H9 (cell line): ENCODE measurements at places on chromosomes 4 and X.

- DNase-seq: no peak
Observed at GRCh38 chr4:29073571-29073970, 1646.6 kb upstream of the PCDH7 start.

DNA sequence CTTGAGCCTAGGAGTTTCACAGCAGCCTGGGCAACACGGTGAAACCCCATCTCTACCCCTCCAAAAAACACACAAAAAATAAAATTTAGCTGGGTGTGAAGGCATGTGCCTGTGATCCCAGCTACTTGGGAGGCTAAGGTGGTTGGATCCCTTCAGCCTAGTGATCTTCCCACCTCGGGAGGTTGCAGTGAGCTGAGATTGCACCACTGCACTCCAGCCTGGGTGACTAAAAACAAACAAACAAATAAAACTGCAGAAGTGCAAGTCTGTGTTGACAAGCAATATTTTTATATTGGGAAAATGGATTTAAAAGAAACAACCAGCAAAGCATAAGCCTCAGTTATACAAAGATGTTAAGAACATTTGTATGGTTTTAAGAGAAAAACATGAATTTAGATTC lies 46.1 kb downstream of the IGFBP7 start:
- DNase-seq: no peak

DNA sequence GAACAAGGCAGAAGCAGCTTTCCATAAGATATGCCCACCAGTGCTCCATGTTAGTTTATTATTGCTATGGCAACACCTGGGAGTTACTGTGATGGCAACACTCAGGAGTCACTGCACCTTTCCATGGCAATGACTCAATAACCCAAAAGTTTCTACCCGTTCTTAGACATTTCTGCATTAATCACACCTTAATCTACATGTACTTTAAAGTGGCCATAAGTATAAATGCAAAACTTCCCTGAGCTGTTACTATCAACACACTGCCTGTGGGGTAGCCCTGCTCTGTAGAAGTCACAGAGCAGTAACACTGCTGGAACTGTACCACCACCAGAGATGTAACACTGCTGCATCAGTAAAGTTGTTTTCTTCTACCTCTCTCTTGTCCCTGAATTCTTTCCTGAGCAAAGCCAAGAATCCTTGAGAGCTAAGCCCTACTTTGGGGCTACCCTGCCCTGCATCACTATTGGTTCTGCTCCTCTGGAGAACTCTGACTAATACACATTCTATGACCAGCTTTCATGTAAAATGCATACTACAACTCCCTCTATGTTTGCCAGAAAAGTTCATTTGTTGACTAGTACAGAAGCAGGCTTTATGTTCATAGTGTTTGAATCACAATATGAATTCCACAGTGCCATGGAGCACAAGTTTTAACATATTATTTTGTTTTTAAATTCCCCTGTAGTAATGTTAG lies 43.5 kb upstream of the GPR174 start:
- no peak for DNase-seq

- DNase-seq: no peak
Observed at GRCh38 chr4:36386691-36387090, 105.3 kb downstream of the DTHD1 start.

- no peak for DNase-seq
Observed at GRCh38 chr4:81688085-81688484, 216.4 kb upstream of the RASGEF1B start.

DNA sequence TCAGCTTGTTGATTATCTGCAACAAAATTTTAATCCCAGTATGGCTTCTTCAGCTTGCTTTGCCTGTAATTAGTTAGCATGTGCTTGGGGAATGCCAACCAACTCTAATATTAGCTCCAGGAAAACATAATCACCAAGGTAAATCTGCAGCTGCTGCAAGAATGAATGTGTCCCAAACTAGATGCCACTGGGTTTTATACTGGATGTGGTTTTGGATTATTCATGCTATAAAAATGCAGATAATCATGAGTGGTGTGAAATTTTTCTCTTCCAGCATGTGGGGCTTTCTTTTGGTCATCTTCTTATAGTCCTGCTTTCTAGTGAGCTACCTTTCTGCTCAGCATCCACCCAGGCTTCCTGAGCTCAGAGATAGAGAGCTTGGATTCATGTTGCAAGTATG lies 295.9 kb upstream of the CASK start:
- no peak for DNase-seq

- DNase-seq: peak; percentile 18
Observed at GRCh38 chr4:2288051-2288541, 26.2 kb upstream of the MXD4 start.

GRCh38 chr4:86108137-86108536 lies 251.7 kb downstream of the MAPK10 start:
- DNase-seq: no peak

GRCh38 chrX:68183612-68184214 lies 249.6 kb downstream of the OPHN1 start:
- DNase-seq: no peak

- peak; percentile 42 for DNase-seq
Observed at GRCh38 chrX:119573840-119574393, 446 bp upstream of the UBE2A start.

DNA sequence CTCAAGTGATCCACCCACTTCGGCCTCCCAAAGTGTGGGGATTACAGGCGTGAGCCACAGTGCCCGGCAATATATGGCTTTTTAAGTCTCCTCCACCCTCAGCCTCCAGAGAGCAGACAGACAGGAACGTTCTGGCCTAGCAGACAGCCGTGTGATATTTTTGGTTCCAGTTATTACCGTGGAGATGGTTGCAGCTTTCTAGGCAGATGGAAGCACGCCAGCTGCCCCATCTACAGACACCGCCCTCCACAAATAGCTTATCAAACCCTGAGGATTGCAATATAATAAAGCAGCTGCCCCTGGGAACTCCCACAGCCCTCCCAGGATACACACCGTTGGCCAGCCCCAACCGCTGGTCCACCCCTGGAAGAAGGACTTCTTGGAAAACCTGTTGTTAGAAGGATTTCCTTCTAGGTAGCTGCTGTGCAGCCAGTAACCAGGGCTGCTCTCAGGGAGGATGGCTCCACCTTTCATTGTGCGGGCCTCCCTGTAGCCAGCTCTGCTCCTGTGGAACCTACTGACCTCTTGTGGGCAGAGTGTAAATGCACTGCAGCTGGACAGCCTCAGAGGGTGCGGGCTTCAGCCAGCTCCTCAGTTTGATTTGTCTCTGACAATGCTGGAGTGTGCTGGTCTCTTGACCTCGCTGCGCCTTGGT lies 44.0 kb downstream of the SLC25A5 start:
- DNase-seq: peak; percentile 79

DNA sequence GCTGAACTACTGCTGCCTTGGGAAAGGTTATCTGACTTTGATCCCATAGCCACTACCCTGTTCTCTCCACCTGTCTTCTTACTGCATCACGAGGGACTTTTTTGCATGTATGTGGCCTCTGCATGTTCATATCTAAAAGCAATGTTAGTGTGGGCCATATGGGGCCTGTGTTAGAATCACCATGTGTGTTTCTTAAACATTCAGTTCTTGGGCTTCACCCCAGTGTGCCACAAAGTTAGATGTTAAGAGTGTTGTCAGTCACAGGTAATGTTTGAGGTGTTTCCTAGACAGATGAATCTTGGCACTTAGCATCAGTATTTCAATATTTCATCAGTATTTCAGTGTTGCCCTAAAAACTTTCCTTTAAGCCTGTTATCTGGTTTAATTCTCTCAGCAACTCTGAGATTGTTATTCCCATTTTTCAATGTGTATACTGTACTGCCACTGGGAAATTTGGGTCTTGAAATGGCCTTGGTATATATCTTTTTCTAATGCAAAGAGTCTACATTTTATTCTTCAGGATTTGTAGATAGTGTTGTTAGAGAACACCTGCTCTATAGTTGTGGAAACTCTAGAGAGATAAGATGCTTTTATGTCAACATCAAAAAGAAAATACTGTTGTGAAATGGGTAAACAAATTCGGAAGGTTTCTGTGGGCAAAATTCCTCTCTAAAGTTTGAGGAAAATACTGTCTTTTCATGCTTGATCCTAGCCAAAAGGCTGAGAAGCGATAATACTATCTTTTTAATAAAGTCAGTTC lies 259.7 kb downstream of the BMPR1B start:
- DNase-seq: no peak

DNA sequence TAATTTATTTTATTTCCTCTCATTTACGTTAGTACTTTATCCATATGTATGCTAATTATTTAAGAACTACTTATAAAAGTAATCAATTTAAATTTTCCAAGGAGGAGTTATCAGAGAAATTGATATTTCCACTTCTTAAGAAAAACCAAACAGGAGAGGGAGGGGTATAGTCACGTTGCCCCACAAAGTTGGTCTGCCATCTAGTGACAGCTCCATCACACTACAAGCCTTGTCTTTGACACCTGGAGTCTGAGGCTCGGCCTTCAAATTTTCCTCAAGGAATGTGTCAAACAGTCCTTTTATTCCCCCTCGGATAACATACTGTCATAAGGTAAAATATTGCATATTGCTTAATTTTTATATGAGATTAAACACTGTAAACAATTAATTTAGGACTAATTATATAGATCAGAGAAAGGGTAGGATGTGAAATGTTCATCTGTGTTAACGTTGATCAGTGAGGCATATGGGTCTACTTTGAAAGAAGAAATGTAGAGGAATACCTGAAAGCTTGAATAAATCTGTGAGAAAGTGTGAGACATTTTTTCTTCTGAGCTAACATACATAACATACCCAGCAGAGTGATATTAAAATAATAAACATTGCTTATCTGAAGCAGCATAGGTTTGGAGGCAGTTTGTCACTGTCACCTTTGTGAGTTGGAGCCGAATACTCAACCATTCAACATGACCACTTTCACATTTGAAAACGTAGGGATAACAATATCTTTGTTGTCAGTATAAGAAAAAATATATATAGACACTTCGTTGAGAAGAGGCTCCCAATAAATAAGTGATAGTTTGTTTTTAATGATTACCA lies 114.4 kb downstream of the GLRA3 start:
- peak; percentile 39 for DNase-seq

- DNase-seq: no peak
Observed at GRCh38 chr4:189510601-189511000, 430.1 kb upstream of the FRG1 start.

GRCh38 chr4:168335621-168336020 lies 17.1 kb upstream of the DDX60 start:
- no peak for DNase-seq

DNA sequence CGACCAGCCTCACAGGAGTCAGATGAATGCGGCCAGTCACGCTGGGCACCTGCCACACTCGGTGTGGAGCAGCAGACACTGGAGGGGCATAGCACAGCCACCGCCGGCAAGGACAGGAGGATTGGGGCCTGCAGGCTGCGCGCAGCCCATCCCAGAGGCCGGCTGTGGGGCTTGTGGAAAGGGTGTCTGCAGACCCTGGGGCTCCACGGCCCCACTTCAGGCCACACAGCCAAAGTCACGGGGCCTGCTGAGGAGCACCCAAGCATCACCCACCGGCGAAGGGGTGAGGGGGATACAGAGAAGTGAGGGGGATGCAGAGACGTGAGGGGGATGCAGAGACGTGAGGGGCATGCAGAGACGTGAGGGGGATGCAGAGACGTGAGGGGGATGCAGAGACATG lies 70.1 kb downstream of the FAM53A start:
- DNase-seq: no peak

DNA sequence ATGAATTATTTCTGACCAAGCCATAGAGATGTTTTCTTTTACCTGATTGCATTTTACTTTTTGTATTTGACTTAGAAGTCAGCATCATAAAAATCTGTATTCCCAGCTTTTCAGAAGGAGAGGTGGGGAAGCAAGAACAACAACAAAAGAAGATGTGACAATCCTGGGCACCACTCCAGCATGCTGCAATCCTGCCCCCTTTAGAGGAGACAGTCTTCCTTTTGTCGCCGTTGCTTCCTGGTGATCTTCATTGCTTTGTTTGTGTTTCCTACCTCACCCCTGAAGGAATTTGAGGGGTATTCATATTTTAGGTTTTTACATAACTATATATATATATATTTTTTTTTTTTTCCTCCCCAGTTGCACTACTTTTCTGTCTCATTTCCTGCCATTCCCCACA lies 3.7 kb downstream of the QRFPR start:
- DNase-seq: no peak

GRCh38 chr4:41241919-41242318 lies 14.8 kb upstream of the UCHL1 start:
- no peak for DNase-seq
